ENCODE measurements at places on chromosomes 5 and 9. TPM values are rescaled to one million over a fixed set of nuclear protein-coding genes. Genes with fewer than 3 reads are reported as not detected.

The PAXX gene
- 68.6 TPM for total RNA-seq

The FAM200C gene
- total RNA-seq: 1.7 TPM

The GNA14 gene
- 3.6 TPM for total RNA-seq

- no peak for DNase-seq
These were observed 24.7 kb upstream of the MTAP start for GRCh38 chr9:21777701-21778100.

- DNase-seq: no peak
These were observed 220.1 kb downstream of the PIK3R1 start for GRCh38 chr5:68435611-68436010.

- DNase-seq: no peak
These were observed 14.0 kb downstream of the CCDC187 start for GRCh38 chr9:136289651-136290507.

- DNase-seq: no peak
These were observed 72.5 kb downstream of the STK10 start for GRCh38 chr5:172115541-172115982.

DNA sequence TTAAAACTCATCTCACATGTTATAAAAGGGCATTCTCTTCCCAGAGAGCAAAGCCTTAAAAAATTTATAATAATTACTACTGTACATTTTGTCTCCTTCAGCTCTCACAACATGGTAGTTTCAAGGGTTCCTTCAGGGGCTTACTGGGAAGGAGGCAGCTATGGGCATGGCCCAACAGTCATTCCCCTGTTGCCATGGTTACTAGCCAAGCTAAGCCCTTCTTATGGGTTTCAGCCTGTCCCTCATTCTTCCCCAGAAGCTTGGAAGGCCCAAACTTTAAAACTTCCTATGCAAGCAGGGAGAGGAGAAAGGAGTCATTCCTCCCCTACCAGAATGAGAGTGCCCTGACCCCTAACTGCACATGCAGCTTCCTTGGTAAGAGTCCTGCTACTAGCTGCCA is 82.2 kb upstream of the CNTLN start:
- no peak for DNase-seq

GRCh38 chr5:100446879-100447430 is 88.2 kb upstream of the FAM174A start:
- no peak for DNase-seq

DNA sequence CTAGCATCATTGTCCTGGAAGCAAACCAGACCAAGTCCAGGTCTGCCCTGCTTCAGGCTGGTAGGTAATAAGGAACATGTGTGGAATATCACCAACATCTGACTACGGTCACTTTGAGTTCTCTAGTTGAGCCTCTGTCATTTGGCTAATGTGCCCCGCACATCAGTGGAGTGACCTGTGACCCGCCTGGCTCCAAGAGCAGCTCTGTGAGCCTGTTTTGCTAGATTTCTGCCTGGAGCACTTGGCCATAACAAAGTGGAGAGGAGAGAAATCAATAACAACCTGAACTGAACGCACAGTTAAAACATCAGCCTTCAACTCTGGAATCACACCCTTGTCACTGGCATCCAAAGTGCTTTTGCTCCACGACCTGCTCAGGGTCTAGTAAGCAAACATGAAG is 115.7 kb downstream of the PPP2R2B start:
- DNase-seq: no peak
